ENCODE measurements at places on chromosomes 7 and 10. TPM values are rescaled to one million over a fixed set of nuclear protein-coding genes. Genes with fewer than 3 reads are reported as not detected.
A peak's percentile ranks its signal among the peaks of the same experiment; 100 is the strongest.

DNA sequence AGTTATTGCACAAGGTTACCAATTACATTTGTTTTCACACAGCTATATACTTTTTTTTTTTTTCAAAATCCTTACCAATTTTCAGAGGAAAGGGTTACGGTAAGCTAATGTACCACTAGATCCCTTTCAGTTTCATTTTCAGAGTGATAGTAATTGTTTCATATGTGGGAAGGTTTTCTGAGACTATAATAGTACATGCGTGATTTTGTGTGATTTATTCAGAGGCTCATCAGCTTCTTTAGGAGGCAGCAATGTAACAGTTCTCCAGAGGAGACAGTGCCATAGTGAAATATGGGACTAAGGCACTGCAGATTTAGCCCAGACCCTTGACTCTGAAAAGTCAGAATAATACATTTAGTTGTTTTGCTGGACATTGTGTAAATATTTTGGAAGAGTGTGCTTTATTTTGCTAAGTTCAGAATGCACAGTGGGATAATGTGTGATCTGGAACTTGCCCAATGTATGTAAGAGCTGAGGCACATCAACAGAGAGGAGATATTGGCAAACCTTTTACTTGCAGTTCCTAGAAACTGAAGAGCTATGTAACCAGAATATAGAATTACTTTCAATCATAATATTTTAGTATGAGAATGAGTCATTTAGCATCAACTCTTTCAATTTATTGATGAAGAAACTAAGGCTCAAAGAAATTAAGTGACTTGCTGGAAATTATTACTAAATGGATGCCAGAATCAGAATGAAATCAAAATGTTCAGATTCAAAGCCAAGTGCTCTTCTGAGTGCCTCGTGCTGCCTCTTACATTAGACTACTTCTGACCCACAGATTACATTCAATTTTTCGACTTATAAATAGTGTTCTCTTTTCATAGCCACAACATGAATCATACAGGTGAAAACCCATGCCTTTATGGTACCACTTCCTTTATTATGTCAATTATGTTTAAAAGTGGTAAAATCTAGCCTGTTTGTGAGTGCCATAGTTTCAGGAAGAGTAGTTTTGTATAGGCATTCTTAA is 207.7 kb upstream of the TEX47 start:
- H3K27me3 ChIP-seq, result peaks cover 6% of the 10 kb centered on the region
- H3K4me1 ChIP-seq, result peaks cover 17% of the 10 kb centered on the region
- DNase-seq, result no peak
- peaks cover 1% of the 10 kb centered on the region for H3K36me3 ChIP-seq
- H3K27ac ChIP-seq, result peak overlapping the region; percentile 84
- H3K4me3 ChIP-seq, result peak overlapping the region; percentile 77

- no peak for DNase-seq
- no peaks in the 10 kb centered on the region for H3K36me3 ChIP-seq
- no peak overlapping the region for H3K27ac ChIP-seq
- no peaks in the 10 kb centered on the region for H3K4me1 ChIP-seq
- H3K27me3 ChIP-seq, result peaks cover 2% of the 10 kb centered on the region
These were observed 47.5 kb downstream of the CCDC172 start for GRCh38 chr10:116371737-116372136.

DNA sequence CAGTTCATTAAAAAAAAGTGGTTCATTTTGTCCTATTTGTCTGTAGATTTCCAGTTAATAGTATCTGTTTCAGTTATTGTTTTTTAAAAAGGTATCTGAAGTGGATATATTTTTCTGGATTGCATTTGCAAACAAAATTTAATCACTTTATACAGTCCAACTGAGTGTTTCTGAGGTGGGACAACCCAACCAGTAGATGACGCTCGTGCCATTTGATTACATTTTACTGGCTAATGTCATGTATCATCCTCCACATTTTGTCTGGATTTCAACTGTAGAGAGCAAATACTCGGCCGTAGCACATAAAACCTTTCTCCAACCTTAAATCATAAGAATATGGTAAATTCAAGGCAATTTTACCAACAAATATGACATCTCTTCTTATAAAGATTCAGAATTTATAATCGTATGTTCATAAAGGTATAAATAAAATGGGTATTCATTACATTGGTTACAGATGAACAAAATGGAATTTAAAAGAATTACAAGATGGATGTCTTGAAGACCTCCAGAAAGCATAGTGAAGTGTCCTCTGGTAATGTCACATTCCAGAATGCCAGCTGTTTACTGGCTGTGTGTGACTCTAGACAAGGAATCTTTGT is 789.0 kb downstream of the PHTF2 start:
- DNase-seq, result no peak
- H3K27me3 ChIP-seq, result no peaks in the 10 kb centered on the region
- no peak overlapping the region for H3K27ac ChIP-seq
- no peaks in the 10 kb centered on the region for H3K4me1 ChIP-seq
- H3K36me3 ChIP-seq, result no peaks in the 10 kb centered on the region

DNA sequence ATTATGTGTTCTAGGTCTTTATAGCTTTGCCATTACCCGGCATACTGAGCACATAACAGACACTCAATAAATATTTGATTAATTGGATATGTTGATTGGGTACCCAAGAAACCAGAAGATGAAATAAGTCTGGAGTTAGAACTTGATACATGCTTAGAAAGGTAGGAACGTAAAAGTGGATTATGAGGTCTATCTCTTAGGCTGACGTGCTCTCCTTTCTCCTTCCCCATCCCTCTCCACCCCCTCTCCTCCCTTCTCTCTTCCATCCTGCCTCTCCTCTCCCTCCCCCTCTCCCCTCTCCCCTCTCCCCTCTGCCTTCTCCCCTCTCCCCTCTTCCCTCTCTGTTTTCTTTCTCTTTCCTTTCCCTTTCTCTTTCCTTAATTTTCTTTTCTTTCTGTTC is 34.0 kb downstream of the AUTS2 start:
- no peaks in the 10 kb centered on the region for H3K36me3 ChIP-seq
- no peak for DNase-seq
- no peak overlapping the region for H3K4me3 ChIP-seq
- no peaks in the 10 kb centered on the region for H3K4me1 ChIP-seq
- H3K27me3 ChIP-seq, result peaks cover 2% of the 10 kb centered on the region

GRCh38 chr7:122552769-122553168 is 146.1 kb downstream of the RNF133 start:
- no peak overlapping the region for H3K27ac ChIP-seq
- DNase-seq, result no peak
- H3K4me3 ChIP-seq, result no peak overlapping the region

GRCh38 chr10:27744802-27745731 is 552 bp downstream of the MKX start:
- no peak for DNase-seq
- H3K27ac ChIP-seq, result peak overlapping the region; percentile 91
- H3K4me3 ChIP-seq, result peak overlapping the region; percentile 54
- H3K36me3 ChIP-seq, result peaks cover 5% of the 10 kb centered on the region
- H3K4me1 ChIP-seq, result peaks cover 34% of the 10 kb centered on the region
- H3K27me3 ChIP-seq, result peaks cover 60% of the 10 kb centered on the region

- H3K27ac ChIP-seq, result no peak overlapping the region
- peaks cover 70% of the 10 kb centered on the region for H3K4me1 ChIP-seq
- no peak overlapping the region for H3K4me3 ChIP-seq
- no peak for DNase-seq
These were observed 168.4 kb upstream of the ASAH2 start for GRCh38 chr10:50419756-50420155.

- H3K36me3 ChIP-seq, result no peaks in the 10 kb centered on the region
- H3K4me3 ChIP-seq, result no peak overlapping the region
- no peaks in the 10 kb centered on the region for H3K27me3 ChIP-seq
- H3K27ac ChIP-seq, result no peak overlapping the region
- DNase-seq, result no peak
These were observed 51.9 kb downstream of the ASZ1 start for GRCh38 chr7:117375380-117375779.

DNA sequence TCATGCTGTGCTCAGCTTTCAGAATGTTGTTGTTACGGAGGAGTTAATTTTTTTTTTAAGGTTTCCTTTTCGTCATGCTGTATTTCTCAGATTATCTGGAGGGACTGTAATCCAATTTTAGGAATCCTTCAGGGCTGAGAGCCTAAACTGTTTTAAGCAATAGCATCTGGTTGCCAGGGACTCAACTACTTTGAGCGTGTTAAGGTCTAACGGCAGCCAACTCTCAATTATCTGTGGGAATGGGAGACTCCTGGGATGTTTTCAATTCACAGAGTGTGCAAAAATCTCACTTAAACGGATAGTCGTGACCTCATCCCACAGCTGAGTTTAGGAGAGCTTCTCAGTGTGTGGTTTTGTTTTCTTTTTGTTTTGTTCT is 291.7 kb downstream of the AUTS2 start:
- no peak for DNase-seq
- H3K27me3 ChIP-seq, result no peaks in the 10 kb centered on the region
- H3K36me3 ChIP-seq, result no peaks in the 10 kb centered on the region
- H3K4me1 ChIP-seq, result no peaks in the 10 kb centered on the region
- no peak overlapping the region for H3K27ac ChIP-seq

- no peak for DNase-seq
- H3K27ac ChIP-seq, result no peak overlapping the region
- no peaks in the 10 kb centered on the region for H3K4me1 ChIP-seq
- no peak overlapping the region for H3K4me3 ChIP-seq
These were observed 783.8 kb downstream of the NXPH1 start for GRCh38 chr7:9217204-9217603.

DNA sequence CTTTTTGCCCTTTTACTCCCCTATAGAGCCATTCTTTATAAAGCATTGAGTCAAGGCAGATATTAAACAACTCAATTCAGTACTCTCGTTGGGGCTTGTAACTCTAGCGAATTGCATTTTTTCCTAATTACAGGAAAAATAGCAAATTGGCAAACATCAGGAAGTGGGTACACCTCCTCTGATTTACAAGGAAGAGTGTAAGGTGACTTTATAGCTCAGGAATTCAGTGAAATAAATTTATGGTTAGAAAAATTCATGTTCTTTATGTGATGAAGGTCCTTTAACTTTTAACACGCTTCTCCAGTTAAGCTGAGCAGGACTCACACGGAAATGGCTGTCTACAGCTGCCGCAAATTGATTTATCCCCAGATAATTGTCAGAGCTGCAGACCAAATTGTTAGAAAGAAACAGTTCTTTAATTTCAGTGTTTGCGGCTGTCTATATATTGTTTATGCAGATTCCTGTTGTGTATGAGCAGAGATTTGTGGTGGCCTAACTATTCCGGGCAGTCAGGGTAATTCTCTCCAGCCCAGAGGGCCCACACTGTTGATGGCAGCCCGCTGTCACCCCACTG is 151.1 kb upstream of the MKI67 start:
- peaks cover 46% of the 10 kb centered on the region for H3K27me3 ChIP-seq
- H3K27ac ChIP-seq, result no peak overlapping the region
- H3K4me3 ChIP-seq, result no peak overlapping the region
- no peak for DNase-seq

- H3K27ac ChIP-seq, result no peak overlapping the region
- no peaks in the 10 kb centered on the region for H3K36me3 ChIP-seq
- H3K27me3 ChIP-seq, result no peaks in the 10 kb centered on the region
- H3K4me1 ChIP-seq, result no peaks in the 10 kb centered on the region
These were observed 24.1 kb upstream of the PDGFA start for GRCh38 chr7:543501-544337.

DNA sequence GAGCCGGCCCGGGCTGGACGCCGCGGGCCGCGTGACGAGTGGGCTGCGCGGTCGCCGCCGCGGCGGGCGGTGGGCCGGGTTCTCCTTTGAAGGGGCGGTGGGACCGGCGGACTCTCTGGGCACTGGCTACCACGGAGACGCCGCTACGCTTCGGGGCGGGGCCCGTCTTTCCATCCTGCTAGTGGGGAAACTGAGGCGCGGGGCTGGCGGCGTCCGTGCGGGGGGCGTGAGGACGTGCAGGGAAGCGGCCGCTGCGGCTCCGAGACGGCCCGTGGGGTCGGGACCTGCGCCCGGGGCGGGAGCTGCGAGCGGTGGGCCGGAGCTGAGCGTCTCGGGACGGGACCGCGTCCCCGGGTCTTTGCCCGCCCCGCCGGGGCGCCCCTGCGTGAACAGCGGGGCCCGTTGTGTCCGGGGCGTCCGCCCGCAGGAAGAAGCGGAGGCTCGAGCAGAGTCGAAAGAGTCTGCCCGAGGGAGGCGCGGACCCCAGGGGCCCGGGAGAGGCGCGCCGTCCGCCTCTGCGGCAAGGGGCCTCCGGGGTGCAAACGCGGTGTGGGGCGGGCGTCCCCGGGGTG is 548 bp upstream of the BNIP3 start:
- H3K4me1 ChIP-seq, result peaks cover 29% of the 10 kb centered on the region
- peak overlapping the region; percentile 72 for H3K4me3 ChIP-seq
- H3K27me3 ChIP-seq, result peaks cover 29% of the 10 kb centered on the region
- no peak overlapping the region for H3K27ac ChIP-seq
- no peak for DNase-seq

- no peak for DNase-seq
- H3K27me3 ChIP-seq, result peaks cover 8% of the 10 kb centered on the region
- no peaks in the 10 kb centered on the region for H3K36me3 ChIP-seq
- no peak overlapping the region for H3K4me3 ChIP-seq
- H3K4me1 ChIP-seq, result no peaks in the 10 kb centered on the region
These were observed 8.6 kb downstream of the PNLIPRP2 start for GRCh38 chr10:116629340-116629739.

DNA sequence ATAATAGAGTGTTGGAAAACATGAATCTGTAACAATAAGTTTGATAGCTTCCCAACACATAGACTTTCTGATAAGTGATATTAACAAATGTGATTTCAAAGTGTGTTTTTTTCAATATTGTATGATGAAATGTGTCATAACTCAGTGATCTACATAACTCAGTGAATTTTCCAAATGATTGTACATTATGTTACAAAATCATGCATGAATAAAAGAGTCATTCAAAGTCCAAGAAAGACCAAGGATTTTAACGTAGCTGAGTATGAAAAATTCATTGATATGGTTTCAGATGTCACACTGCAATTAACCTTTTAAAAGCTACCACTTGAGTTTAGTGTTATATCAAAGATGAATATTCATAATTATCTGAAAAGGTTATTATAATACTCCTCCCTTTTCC is 111.2 kb downstream of the MYOF start:
- H3K4me3 ChIP-seq, result no peak overlapping the region
- no peak for DNase-seq
- H3K4me1 ChIP-seq, result no peaks in the 10 kb centered on the region
- no peaks in the 10 kb centered on the region for H3K27me3 ChIP-seq
- H3K27ac ChIP-seq, result no peak overlapping the region
- no peaks in the 10 kb centered on the region for H3K36me3 ChIP-seq

The HOXA3 gene
- total RNA-seq, result not detected

The PILRA gene
- 9.9 TPM for total RNA-seq

The BLNK gene
- not detected for total RNA-seq

The C7orf33 gene
- total RNA-seq, result not detected

The PRPS1L1 gene
- not detected for total RNA-seq

The C10orf67 gene
- total RNA-seq, result 0.18 TPM

The SFXN3 gene
- total RNA-seq, result 39.0 TPM

The GIMAP4 gene
- total RNA-seq, result 84.2 TPM

The TMEM140 gene
- 4.5 TPM for total RNA-seq

The SH2D4B gene
- total RNA-seq, result 0.18 TPM

The DGKB gene
- not detected for total RNA-seq

The RNF148 gene
- total RNA-seq, result not detected

The FAM241B gene
- 10.2 TPM for total RNA-seq

Measured in activated T-helper 1 cell treated with anti-CD3 and anti-CD28 coated beads, Interleukin-12 subunit alpha, Interleukin-12 subunit beta, Interleukin-2, Interleukin-4 antibody, amounts not matched to agents 30 ng/mL and 10 ng/mL and 1 ng/mL, durations not matched to agents 14 hours and 24 hours and 36 hours (primary cell).